Lung (tissue), 17 donors: ENCODE measurements at places on chromosomes 5 and 9.

DNA sequence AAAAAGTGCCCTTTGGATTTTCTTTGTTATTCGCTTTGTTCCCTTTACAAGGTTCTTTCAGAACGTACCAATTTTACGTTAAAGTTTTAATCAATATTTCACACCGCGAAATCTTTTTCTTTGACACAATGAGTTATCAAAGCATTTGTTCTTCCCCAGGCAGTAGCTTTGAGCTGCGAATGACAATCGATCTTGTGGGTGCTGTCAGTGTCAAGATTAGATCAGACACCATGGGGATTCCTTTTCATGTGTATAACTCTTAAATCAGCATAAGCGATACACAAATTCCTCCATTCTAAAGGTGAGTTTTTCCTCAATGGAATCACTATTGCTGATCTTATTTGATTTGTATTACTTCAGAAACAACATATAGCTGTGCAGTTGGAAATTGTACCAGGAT lies 145.5 kb downstream of the ST8SIA4 start:
- no peak overlapping the region for H3K4me3 ChIP-seq
- no peaks in the 10 kb centered on the region for H3K4me1 ChIP-seq
- no peaks in the 10 kb centered on the region for H3K36me3 ChIP-seq
- H3K27ac ChIP-seq = no peak overlapping the region
- H3K27me3 ChIP-seq = no peaks in the 10 kb centered on the region
- DNase-seq = no peak

DNA sequence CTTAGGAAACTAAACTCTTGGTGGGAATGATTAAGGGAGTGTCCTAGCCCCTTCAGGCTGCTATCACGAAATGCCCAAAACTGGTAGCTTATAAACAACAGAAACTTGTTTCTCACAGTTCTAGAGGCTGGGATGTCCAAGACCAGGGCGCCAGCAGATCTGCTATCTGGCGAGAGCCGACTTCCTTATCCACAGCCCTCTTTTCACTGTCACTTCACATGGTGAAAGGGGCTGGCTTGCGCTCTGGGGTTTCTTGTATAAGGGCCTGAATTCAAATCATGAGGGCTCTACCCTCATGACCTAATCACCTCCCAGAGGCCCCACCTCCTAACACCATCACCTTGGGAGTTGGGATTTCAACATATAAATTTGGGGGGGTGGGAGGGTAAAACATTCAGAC lies 49.1 kb downstream of the IPPK start:
- H3K27ac ChIP-seq = no peak overlapping the region
- H3K4me3 ChIP-seq = no peak overlapping the region
- peaks cover 22% of the 10 kb centered on the region for H3K4me1 ChIP-seq

DNA sequence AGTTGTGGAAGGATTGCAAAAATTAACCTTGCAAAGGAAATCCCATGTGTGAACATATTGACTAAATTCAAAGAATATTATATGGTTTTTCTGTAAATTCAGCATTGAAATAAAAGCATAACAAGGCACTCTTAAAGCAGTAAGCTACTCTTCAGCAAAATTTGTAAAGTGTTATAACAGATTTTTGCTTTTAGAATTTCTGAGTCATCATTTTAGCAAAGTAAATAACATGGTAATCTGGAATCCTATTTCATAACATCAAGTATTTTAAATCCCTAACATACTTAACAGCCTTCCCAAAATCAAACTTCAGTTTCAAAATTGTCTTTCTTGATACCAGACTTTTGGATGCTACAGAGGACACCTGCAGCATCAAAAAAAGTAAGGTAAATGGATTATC lies 436.0 kb upstream of the CDH9 start:
- DNase-seq = no peak
- H3K27me3 ChIP-seq = no peaks in the 10 kb centered on the region
- no peaks in the 10 kb centered on the region for H3K4me1 ChIP-seq
- H3K4me3 ChIP-seq = no peak overlapping the region

DNA sequence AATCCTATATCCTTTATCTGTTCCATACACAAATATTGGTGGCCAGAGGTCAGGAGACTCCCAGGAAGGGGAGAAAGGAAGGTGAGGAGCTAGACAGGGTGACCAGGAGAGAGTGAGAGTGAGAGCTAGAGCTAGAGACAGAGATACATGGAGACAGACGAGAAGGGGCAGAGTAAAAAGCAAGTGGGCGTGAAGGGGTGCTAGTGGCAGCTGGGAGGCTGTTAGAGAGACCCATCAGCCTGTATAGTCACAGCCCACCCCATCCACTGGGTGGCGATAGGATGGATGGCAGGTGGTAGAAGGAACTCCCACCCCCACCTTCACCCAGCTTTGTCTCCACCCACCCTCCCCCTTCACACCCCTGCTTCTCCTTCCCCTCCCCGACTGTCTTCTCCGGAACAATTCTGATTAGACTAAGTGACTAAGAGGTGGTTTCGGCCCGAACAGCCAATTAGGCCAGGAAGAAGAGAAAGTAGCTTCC lies 32.8 kb downstream of the PCDH1 start:
- no peak overlapping the region for H3K4me3 ChIP-seq
- peaks cover 33% of the 10 kb centered on the region for H3K4me1 ChIP-seq
- no peaks in the 10 kb centered on the region for H3K36me3 ChIP-seq
- peak overlapping the region; percentile 68 for H3K27ac ChIP-seq
- DNase-seq = no peak
- no peaks in the 10 kb centered on the region for H3K27me3 ChIP-seq

GRCh38 chr5:8270246-8270645 lies 401.3 kb downstream of the MTRR start:
- H3K4me3 ChIP-seq = no peak overlapping the region
- no peaks in the 10 kb centered on the region for H3K36me3 ChIP-seq
- no peaks in the 10 kb centered on the region for H3K4me1 ChIP-seq
- DNase-seq = no peak
- H3K27ac ChIP-seq = no peak overlapping the region

GRCh38 chr5:145362266-145362665 lies 472.9 kb downstream of the PRELID2 start:
- no peaks in the 10 kb centered on the region for H3K4me1 ChIP-seq
- no peaks in the 10 kb centered on the region for H3K36me3 ChIP-seq
- H3K27ac ChIP-seq = no peak overlapping the region
- no peak overlapping the region for H3K4me3 ChIP-seq

- peak; percentile 75 for DNase-seq
- H3K27ac ChIP-seq = no peak overlapping the region
- H3K4me1 ChIP-seq = no peaks in the 10 kb centered on the region
- no peaks in the 10 kb centered on the region for H3K27me3 ChIP-seq
- no peak overlapping the region for H3K4me3 ChIP-seq
- H3K36me3 ChIP-seq = no peaks in the 10 kb centered on the region
Measured at GRCh38 chr9:88651682-88652633, 117.0 kb downstream of the NXNL2 start.
